HT1080 (cell line): ENCODE measurements at places on chromosomes 5 and 9.

GRCh38 chr9:138020120-138020794, 142.7 kb downstream of the CACNA1B start:
- DNase-seq: no peak

GRCh38 chr5:120162321-120162720, 301.8 kb upstream of the PRR16 start:
- no peak for DNase-seq

DNA sequence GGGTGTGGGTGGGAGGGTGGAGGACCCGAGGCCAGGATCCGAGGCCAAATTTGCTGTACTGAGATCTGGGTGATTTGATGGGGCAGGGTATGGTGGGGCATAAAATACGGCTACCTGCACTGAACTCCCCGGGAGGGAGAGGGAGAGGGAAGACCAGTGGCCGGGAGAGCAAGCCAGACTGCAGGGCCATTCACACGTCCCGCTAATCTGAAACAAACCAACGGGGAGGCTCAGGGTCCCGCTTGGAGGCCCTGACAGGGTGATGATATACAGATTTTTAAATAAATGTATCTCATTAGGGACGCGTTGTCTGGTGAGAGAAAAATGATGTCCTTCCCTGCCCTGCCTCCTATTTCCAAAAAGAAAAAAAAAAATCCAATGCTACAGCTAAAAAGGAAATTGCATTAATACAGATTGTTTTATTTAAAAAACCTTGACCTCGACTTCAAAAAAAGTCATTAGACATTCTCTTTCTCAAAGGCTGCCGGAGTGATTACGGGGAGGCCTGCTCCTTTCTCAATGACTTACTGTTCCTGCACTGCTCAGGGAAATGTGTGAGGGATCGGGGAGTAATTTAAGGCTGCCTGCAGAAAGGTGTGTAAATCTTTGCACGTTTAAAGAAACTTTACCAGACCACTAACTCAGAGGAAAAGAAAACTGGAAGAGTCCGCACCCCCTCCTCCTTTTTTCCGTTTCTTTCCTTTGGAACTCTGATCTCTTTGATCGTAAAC, 11.5 kb upstream of the PRRX2 start:
- no peak for DNase-seq

DNA sequence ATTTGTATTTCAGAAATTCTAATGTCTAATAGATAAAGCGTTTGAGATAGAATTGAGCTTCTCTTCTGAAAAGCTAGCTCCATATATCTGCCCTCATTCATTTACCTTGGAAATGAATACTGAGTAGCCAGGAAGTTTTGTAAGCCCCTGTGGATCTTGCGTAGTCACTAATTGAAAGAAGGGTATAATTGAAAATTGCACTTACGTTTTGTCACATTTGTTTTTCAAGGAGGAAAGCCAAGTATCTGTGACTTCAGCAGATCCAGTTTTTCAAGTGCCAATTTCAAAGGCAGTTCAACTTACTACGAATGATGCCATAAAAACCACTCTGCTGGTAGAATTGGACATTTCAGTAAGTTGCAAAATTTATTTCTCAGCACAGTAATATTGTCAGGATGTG, 14.0 kb downstream of the MTRR start:
- DNase-seq: no peak

- DNase-seq: no peak
These were observed 18.6 kb upstream of the ALDH1A1 start for GRCh38 chr9:72971411-72971810.

DNA sequence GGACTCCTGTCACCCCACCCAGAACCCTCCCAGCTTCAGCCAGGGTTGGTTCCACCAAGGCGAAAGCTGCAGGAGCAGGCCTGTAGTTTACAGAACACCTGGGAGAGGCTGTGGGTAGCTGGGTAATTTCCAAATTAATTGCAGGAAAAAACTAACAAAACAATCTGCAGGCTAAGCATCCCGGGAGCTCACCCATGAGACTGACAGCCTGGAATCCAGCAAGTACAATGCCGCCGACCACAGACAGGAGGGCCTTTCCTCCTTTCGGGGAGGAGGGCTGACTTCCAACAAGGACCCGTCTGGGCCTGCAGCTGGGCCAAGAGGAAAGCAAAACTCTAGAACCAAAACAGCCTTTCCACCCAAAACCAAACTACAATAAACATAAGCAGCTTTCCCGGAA, 10.3 kb downstream of the FOXE1 start:
- no peak for DNase-seq

- DNase-seq: no peak
These were observed 40.2 kb downstream of the LRSAM1 start for GRCh38 chr9:127491516-127491915.

DNA sequence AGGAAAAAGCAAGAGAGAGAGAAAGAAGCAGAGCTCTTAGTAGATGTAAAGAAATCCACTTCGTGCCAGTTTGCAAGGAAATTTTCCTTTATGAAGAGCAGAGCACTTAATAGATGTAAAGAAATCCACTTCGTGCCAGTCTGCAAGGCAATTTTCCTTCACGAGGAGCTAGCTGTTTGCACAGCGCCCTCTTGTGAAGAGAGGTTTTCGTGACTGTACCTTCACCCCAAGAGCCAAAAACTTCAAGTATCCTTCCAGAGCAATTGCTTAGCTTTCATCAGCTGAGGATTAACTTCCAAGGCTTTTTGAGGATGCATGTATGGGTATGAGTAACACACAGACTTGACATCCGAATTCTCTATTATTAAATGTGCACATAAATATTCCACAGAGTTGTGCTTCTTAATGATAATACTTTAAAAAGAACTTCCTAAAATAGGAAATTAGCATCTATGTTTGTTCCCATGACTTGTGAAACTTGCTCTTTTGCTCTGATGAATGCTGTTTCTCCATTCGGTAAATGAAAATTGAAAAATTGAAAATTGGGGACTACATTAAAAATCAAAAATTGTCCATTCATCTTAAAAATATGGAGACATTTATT, 525.6 kb downstream of the PDE4D start:
- DNase-seq: peak; percentile 56

GRCh38 chr9:77000330-77000729, 19.1 kb upstream of the FOXB2 start:
- DNase-seq: no peak

DNA sequence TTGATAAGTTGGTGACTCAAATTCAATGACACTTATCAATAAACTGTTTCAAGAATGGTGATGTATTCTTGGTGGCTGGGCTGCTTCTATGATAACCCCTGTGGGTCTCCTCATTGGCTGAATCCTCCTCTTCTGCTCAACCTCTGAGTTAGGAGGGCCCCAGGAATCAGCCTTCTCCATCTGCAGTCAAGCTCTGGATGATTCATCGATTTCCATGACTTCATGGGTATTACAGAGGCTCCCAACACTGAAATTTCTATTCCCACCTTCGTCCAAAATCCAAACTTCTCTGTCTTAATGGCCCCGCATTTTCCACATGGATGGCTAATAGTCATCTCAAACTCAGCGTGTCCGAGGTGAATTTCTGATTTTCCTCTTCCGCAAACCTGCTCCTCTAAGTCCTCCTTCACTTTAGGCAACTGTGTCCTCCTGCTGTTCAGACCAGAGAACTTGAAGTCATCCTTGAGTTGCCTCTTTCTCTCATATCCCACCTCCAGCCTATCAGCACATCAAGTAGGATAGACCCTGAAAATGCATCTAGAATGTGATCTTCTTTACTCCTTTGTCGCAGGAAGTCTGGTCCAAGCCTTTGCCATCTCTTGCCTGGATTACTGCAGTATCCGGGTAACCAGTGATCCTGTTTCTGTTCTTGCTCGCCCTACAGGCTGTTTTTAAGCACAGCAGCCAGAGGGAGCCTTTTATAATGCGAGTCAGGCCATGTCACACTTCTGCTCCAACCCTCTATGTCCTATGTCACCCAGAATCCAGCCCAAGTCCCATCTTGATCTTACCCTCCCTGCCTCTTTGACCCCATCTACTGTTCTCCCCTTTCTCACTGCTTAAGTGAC, 41.4 kb upstream of the IL7R start:
- DNase-seq: peak; percentile 43

- DNase-seq: peak; percentile 13
These were observed 260.3 kb downstream of the NDUFS4 start for GRCh38 chr5:53820802-53821171.

- DNase-seq: no peak
These were observed 61.7 kb upstream of the PSD2 start for GRCh38 chr5:139733698-139734538.

DNA sequence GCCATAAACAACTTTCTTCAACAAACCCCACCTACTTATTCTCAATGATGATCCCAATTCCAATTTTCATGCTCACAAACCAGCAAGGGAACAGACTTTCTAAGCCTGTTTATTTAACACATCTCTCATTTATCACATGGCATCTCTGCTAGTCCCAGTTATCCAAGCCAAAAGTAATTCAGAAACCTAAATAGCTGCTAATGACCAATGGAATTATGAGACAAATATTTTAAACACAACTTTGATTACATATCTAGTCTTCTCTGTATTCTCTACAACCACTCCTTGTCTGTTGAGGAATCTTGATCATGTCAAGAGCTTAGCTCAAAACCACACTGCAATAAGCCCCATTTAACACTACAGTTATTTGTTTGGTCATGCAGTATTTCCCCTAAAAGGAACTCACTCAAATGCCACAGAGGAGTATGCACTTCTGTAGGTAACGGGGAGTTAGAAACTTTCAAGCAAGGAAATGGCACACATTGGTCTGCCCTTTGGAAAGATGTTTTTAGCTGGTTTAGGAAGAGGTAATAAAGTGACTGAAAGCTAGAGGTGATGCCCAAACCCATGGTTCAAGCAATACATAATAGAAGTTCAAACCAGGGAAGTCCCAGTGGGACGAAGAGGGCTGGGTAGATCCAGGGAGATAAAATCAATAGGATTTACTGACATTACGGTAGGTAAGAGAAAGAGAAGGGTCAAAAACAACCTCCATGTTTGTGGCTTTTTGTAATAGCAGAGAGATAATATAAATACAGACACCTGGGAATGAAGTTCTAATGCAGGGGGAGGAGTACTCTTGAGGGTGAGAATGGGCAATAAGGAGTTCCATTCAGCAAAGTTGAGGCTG, 42.1 kb upstream of the HTR4 start:
- DNase-seq: no peak

- peak; percentile 3 for DNase-seq
These were observed 51.2 kb downstream of the ADAMTS19 start for GRCh38 chr5:129511291-129511690.
